A549 treated with CpdA at 1 μM for 4 hours (cell line): ENCODE measurements at places on chromosomes 13 and 19. TPM values are rescaled to one million over a fixed set of nuclear protein-coding genes. Genes with fewer than 3 reads are reported as not detected.

The ZNF835 gene
- total RNA-seq = not detected in 5 replicates

The PSG4 gene
- total RNA-seq = 0.66 to 2.4 TPM (median 1.0 TPM) in 5 replicates

The EFNA2 gene
- total RNA-seq = 0.98 to 2.3 TPM (median 1.7 TPM) in 5 replicates

The ERICH6B gene
- not detected in 5 replicates for total RNA-seq

The HPN gene
- 0.03 to 0.17 TPM in 2 of 5 replicates, not detected in the others for total RNA-seq

The CRLF1 gene
- total RNA-seq = 1.9 to 4.5 TPM (median 2.2 TPM) in 5 replicates

The SCEL gene
- 0.50 to 0.79 TPM (median 0.66 TPM) in 5 replicates for total RNA-seq

The LRRC25 gene
- total RNA-seq = 0.05 TPM in 2 of 5 replicates, not detected in the others

The PTGER1 gene
- 0.07 to 0.18 TPM in 2 of 5 replicates, not detected in the others for total RNA-seq

The ZNF254 gene
- 5.8 to 13.0 TPM (median 6.5 TPM) in 5 replicates for total RNA-seq

The PALM gene
- 10.0 to 17.7 TPM (median 15.2 TPM) in 5 replicates for total RNA-seq

The ZNF506 gene
- total RNA-seq = 0.06 to 0.36 TPM (median 0.08 TPM) in 4 of 5 replicates, not detected in the other

The ATP12A gene
- 0.01 TPM in 1 of 5 replicates, not detected in the others for total RNA-seq

The CEBPA gene
- 4.8 to 8.9 TPM (median 7.5 TPM) in 5 replicates for total RNA-seq

The MICU2 gene
- 15.6 to 18.1 TPM (median 16.3 TPM) in 5 replicates for total RNA-seq

The ZNRF4 gene
- not detected in 5 replicates for total RNA-seq

The SBSN gene
- 3.3 to 4.8 TPM (median 3.7 TPM) in 5 replicates for total RNA-seq

The ANGPTL8 gene
- not detected in 5 replicates for total RNA-seq

The MBD3L3 gene
- total RNA-seq = not detected in 5 replicates
